ENCODE measurements at places on chromosomes 5 and 9.
A peak's percentile ranks its signal among the peaks of the same experiment; 100 is the strongest.

GRCh38 chr5:139958432-139959148, 84.5 kb downstream of the NRG2 start:
- no peak for DNase-seq

DNA sequence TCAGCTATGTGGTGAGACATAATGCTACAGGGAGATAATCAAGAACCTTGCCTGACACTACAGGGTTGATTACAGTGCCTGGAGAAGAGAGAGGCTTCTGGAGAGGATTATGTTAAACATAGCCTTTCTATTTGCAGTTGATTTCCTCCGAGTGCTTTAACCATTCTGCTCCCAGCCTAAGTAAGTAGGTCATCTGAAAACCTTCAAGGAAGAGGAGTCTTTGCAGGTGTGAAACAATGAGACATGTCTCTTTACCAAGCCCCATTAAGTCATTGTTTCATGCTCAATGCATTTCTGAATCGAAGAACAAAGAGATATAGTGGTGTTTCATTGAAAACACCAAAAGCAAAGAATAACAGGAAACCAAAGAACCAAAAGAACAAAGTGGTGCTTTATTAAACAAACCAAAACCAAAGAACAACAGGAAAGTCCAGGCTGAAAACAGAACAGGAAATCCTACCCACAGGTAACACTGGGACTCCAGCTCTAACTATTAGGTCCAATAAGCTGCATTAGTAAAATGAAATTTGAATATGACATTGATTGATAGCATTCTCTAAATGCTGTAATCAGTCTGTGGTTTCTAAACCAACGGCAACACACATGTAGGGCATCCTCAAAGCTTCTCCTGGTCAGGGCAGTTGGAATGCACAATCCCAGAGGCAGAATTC, 113.3 kb upstream of the SPATA31D4 start:
- DNase-seq: peak; percentile 35

DNA sequence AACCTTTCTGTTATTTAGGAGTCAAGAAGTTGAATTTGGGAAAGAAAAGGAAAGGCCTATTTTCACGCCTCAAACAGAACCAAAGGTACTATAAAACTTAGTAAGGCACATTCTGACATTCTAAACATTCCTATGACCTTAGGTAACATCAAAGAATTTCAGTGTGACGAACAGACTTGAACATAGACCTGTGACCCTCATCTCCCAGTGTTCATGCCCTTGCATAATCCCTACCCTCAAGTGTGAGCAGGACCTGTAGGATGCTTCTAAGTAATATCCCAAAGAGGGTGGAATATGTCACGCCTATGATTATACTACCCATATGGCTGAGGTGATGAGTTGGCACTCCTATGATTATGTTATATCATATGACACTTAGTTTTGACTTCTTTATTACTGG, 540.9 kb downstream of the KIF4B start:
- no peak for DNase-seq

DNA sequence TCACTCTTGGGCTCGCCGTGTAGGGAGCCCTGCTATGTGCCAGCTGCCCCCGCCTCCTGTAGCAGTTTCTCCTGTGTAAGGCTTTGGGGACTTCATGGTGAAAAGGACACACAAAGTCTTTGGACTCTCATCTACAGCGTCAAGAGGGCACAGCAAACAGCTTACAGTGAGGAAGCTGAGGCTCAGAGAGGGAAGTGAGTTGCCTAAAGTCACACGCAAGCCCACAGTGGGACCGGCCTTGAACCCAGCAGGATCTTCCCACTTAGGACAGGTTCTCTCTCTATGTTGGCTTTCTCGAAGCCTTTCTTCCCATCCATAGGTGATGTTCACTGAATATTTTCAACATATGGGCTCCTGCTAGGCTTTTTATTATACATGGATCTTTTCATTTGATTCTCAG, 9.8 kb upstream of the PRRX2 start:
- no peak for DNase-seq

GRCh38 chr9:70607926-70608325, 193.5 kb upstream of the KLF9 start:
- no peak for DNase-seq

DNA sequence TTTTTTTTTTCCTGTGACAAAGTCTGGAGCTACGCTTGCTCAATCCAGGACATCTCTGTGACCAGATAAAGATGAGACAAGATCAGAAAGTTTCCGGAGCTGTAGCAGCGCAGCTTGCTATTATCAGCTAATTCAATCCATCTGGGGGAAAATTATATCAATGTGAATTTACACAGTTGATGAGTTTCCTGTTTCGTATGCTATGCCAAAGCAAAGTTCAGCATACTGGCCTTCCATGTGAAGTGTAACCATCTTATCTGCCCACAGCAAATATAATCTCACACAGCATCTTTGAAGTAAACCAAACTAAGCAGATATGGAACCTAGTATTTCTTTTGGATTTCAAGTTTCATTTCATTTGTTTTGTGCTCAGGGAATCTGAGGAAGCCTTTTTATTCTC, 1767.7 kb downstream of the EFNA5 start:
- no peak for DNase-seq

- DNase-seq: no peak
These were observed 89.5 kb upstream of the STK32A start for GRCh38 chr5:147145328-147145727.

DNA sequence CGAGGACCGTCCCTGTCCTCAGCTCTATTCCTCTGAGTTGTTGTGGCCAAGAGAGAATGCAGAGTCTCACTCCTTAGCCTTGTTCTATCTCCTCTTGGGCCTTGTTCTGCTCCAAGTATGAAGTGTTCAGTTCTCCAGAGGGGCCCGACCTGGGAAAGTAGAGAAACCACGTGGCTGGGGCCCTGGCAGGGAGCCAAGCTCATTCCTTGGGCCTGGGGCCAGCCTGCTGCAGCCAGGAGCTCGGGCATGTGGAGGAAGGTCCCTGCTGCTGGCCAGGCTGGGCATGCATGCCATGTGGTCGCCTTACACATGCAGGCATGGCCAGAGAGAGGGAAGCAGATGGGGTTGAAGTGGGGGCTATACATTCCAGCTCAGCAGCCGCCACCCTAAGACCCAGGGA, 60.7 kb downstream of the COL27A1 start:
- no peak for DNase-seq

DNA sequence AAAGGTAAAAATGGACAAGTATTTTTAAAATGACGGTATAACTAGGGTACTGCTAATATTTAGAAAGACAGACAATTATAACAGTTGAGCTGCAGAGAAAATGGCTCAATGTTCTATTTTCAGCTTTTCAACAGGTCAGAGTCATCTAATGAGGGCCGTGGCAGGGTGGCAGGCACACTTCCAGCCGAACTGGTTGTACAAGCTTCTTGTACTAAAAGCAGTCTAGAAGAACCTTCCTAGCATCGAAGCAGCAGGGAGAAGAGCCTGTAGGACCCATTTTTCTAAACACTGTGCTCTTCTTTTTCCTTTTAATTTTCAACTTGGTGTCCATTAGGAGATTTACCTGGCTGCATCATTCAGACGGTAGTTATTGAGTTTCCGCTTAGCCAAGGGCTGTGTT, 85.6 kb downstream of the SLC28A3 start:
- no peak for DNase-seq

- no peak for DNase-seq
These were observed 5.1 kb downstream of the TLN1 start for GRCh38 chr9:35726931-35727330.

DNA sequence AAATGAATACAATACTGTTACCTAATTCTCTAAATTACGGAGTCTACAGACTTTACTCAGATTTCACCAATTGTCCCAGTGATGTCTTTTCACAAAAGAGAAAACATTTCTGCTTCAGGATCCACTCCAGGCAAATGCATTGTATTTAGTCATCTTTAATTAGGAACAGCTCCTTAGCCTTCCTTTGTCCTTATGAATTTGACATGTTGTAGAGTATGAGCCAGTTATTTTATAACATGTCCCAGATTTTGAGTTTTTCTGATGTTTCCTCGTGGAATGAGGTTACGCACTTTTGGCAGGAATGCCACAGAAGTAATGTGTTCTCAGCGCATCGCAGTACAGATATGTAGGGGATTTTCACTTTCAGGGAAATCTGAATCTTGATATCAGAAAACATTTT, 10.5 kb downstream of the HABP4 start:
- no peak for DNase-seq

DNA sequence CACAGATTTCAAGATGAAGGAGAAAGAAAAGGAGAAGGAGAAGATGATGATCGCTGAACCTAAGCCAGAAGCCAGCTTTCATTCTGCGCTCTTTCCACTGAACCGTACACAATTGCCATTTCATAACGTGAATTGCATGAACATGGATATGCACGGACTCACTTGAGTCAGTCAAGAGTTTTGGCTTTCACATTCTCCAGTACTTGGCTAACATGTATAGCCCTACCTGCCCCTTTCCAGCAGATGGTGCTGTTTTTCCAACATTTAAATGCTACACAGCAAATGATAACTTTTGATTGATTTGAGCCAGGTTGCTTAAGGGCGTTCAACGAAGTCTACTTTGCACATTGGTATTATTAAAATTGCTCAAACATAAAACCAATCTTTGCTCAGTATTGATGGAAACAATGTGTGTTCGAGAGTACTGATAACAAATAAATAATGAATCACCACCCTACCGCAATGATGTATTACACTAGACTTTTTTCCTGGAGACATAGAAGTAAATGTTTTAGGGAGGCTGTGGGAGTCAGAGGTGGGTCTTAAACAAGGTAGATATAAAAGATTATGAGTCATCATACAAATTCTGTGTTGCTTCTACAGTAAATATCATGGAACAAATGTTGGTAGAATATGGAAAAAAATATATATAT, 196.4 kb downstream of the TRPM3 start:
- peak; percentile 33 for DNase-seq

DNA sequence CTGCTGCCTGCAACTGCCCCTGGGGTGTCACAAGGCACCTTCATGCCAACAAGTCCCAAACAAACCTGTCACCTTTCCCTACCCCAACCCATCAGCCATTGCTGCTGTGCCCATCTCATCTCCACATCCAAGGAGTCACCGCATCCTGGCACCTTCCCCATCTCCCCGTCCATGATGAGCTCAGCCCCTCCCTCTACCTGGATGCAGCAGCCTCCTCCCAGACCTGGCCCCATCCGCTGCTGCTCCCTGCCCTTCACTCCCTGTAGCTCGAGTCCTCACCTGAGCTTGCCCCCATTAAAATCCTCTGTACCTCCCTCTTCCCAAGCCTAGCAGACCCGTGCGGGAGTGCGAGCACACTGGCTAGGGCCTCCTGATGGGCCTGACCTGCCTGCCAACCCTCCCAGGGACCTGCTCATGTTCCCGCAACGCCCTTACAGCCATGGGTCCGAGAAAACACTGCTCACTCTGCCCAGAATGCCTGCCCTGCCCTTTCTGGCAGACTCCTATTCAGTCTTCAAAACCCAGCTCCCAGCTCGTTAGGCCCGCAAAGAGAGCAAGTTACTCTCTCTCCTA, 110.6 kb downstream of the ADAMTS2 start:
- DNase-seq: no peak

DNA sequence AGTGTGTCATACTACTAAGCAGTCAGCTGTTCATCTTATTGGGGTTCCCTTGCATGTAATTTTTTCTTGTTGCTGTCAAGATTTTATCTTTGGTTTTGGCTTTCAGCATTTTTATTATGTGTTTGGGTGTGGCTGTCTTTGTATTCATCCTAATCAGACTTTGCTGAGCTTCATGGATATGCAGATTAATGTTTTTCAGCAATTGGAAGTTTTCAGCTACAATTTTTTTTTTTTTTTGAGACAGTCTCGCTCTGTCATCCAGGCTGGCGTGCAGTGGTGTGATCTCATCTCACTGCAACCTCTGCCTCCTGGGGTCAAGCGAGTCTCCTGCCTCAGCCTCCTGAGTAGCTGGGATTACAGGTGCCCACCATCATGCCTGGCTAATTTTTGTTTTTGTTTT, 108.8 kb downstream of the BARX1 start:
- DNase-seq: no peak

GRCh38 chr9:87713278-87713987, 12.5 kb upstream of the CTSL start:
- DNase-seq: no peak

DNA sequence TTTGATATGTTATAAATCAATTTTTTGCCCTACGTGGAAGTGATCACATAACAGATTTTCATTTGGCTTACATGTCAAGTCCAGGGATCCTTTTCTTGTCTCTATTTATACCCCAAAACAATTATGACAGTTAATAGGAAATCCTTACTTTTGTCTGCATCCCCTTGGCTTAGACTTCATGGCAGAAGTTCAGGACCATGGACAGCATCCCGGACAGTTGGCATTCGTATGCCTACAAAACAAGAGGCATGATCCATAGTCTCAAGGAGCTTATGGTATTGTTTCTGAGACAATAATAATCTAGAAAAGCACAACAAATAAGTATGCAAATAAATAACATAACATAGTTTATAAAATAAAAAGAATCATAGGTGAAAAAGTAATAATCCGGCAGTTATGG, 214.3 kb upstream of the GRIA1 start:
- DNase-seq: peak; percentile 47

Data from NT2/D1 (cell line).